ENCODE measurements at places on chromosomes 6 and 20.
A peak's percentile ranks its signal among the peaks of the same experiment; 100 is the strongest.

DNA sequence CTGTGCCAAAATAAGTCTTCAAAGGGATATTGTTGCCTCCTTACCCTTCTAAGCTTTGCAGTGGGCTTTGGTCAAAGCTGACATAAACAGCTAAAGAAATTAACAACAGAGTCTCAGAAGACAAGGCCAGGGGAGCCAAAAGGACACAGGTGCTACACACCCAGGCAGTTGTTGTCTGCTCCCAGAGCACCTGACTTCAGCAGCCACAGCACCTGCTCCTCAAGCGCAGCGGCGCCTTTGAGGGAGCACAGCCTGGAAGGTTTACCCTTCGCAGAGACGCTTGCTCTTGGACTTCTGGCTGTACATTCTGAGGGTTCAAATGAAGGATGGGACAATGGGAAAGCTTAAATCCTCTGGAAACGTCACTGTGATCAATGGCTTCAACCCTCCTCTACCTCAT, 16.6 kb downstream of the B4GALT5 start:
- no peak for DNase-seq

- no peak for DNase-seq
Measured at GRCh38 chr6:163437466-163437865, 22.9 kb downstream of the QKI start.

GRCh38 chr6:70289299-70289698, 13.6 kb downstream of the COL9A1 start:
- DNase-seq, result no peak

DNA sequence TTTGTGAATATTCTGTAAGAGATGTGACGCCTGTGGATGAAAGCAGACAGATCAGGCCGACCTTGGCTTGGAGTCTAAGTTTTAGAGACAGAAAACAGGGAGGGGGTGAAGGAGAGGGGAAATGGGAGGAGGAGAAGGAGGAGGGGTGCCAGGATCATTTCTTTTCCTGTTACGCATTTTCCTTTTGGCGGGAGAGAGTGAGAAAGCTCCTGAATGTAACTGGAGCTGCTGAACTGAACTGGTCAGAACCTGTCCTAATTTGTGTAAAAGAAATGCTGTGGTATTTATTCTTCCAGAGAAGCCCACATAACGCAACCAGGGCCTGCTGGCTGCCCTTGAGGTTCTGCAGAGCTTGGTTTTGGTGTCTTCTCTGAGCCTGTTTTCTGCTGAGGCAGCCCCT, 41.9 kb downstream of the UTRN start:
- no peak for DNase-seq

GRCh38 chr20:39812116-39812515, 850.0 kb downstream of the DHX35 start:
- no peak for DNase-seq

- DNase-seq, result no peak
Measured at GRCh38 chr20:46145713-46146112, 27.6 kb downstream of the CD40 start.

GRCh38 chr20:6053776-6054688, at the start of gene LRRN4:
Gene LRRN4 (minus strand): TSS chr20:6054060. CDS start chr20:6052799, 1,261 bp downstream.
- no peak for DNase-seq

- no peak for DNase-seq
Measured at GRCh38 chr6:149293244-149293643, 24.3 kb upstream of the TAB2 start.

DNA sequence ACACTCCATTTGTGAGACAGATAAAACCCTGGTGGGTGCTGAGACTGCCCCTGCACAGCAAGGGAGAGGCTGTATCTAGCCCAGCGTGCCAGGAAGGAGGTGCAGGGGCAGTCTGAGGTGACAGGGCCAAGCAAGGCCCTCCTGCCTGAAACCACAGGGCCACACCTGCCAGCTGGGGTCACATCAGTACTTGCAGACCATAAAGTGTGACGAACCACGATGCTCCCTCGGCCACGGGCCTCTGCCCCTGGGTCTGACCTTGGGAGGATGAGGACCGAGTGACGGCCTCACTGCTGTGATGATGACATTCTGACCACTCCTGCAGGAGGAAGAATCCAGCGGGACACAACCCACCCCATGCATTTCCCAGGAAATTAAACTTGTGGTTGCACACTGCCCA, 75.1 kb downstream of the NINL start:
- DNase-seq, result no peak

- DNase-seq, result no peak
Measured at GRCh38 chr20:38798266-38798665, 7.2 kb upstream of the PPP1R16B start.

GRCh38 chr20:56995149-56995548, 271.3 kb downstream of the BMP7 start:
- DNase-seq, result no peak

DNA sequence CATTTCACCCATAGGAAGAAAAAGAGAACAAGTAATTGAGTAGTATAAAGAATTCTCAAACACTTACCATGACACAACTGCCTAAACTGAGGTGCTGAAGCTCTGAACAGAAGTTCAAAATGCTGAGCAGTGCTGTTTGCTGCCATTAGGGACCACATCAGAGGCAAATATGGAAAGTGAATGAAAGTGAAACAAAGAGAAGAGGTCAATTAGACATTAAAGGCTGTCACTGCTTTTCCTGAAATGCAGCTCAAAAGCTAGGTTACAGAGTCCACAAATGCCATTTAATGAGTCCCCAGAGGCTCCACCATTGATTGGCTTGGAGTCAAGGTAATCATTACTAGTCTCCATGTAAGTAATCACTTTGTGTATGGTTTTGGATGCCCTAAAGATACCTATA, 46.1 kb downstream of the POU3F2 start:
- peak; percentile 27 for DNase-seq

DNA sequence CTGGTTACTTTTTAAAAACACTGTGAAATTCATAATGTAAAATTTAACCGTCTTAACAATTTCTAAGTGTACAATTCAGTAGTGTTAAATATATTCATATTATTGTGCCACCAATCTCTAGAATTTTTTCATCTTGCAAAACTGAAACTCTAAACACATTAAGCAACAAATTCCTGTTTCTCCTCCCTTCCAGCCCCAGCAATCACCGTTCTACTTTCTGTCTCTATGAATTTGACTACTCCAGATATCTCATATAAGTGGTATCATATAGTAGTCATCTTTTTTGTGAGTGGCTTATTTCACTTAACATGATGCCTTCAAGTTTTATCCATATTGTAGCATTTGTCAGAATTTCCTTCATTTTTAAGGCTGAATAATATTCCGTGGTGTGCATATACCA, 44.7 kb downstream of the RSPH3 start:
- DNase-seq, result no peak

- no peak for DNase-seq
Measured at GRCh38 chr6:34237316-34237721, 646 bp downstream of the HMGA1 start.

Measured in NCI-H1436 treated with DMSO at 0.1 percent for 48 hours (cell line).